ENCODE measurements at places on chromosomes 6 and 20.

GRCh38 chr6:49633541-49633940 is 3.1 kb downstream of the RHAG start:
- no peak for DNase-seq

GRCh38 chr6:107689190-107689589 is 134.9 kb downstream of the SCML4 start:
- DNase-seq = no peak

- no peak for DNase-seq
Observed at GRCh38 chr6:56527934-56528333, 114.8 kb downstream of the DST start.

DNA sequence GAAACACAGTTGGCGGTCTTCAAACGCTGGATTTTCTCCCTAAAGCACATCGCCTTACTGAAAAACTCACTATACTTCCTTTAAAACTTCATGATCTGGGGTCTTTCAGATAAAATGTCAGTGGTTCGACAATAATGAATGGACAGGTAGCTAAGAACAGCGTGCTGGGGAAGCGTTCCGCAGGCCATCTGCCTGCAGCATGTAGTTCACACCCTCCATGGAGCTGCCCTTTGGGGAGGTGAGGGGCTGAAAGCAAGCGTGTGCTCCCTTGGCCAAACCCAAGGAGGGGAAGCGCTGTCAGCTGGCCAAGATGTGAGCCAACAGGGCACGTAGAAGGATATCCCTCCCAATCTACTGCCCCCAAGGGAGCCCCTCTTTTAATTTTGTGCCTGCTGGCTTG is 20.8 kb downstream of the MYLK4 start:
- DNase-seq = no peak

GRCh38 chr6:38173909-38174308 is 354.4 kb downstream of the ZFAND3 start:
- DNase-seq = no peak

DNA sequence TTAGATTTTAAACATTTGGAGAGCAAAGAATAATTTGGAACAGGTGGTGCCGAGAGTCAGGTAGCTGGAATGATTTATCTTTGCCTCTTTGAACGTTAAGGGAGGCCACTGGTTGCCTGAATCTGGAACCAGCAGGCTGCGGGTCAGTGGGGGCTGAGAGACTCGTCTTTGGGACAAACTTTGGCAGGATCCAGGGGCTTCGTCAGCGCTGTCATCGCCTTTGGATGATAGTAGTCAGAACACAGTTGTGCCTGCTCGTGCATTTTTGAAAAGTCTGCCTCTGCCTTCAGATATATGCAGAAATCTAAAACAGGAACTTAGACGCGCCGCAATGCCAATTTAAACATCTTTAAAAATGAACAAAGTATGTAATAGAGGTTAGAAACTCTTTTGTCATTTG is 5.0 kb downstream of the EYA2 start:
- no peak for DNase-seq

DNA sequence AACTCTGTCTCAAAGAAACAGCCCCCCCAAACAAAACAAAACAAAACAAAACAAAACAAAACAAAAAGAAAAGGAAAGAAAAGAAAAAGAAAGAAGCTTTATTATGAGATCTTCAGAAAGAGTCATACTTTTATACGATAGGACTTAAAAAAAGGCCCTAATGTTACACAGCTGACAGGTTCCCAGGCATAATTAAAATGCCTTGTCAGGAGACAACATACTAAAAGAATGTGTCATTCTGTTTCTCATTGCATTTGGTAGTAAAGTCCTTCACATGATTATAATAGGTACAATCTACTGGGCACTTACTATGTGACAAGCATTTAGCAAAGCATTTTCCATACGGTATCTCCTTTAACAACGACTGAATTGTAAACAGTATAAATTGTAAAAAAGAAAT is 36.4 kb upstream of the RPN2 start:
- DNase-seq = no peak

Data from NCI-H2029 (cell line).